ENCODE measurements at places on chromosomes 6 and 20. TPM values are rescaled to one million over a fixed set of nuclear protein-coding genes. Genes with fewer than 3 reads are reported as not detected.

The ASIP gene
- total RNA-seq: not detected

The NPEPL1 gene
- 36.9 TPM for total RNA-seq

The SLC22A2 gene
- not detected for total RNA-seq

The DNMT3B gene
- 5.8 TPM for total RNA-seq

GRCh38 chr6:129475477-129476247, 234.3 kb downstream of the ARHGAP18 start:
- no peak for DNase-seq

- no peak for DNase-seq
These were observed 39.4 kb downstream of the HNF4A start for GRCh38 chr20:44394702-44395460.

DNA sequence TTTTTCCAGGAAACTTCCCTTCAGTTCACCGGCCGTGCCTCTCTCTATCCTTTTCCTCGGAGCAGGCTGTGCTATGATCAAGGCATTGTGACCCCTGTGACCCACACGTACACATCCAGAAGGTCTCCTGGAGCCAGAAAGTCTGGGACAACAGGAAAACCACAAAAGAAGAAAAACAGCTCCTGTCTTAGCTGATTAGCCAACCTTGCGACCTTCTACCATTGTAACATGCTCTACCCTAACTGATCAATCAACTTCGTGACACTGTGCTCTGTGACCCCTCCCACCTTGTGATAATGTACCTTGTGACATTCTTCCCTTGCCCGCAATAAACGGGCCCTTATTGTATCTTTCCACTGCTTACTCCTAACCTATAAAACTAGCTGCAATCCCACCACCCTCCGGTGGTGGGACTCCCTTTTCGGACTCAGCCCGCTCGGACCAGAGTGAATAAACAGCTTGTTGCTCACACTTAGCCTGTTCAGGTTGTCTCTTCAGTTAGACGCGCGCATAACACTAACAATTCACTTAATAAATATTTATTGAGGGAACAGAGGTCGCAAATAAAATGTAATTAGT, 24.2 kb downstream of the ZNF311 start:
- DNase-seq: peak; percentile 64

- DNase-seq: no peak
These were observed 453.6 kb upstream of the FLRT3 start for GRCh38 chr20:14790771-14791620.

GRCh38 chr20:33291830-33292355, 8.9 kb downstream of the BPIFB1 start:
- DNase-seq: no peak

- no peak for DNase-seq
These were observed 4.9 kb downstream of the ARID1B start for GRCh38 chr6:156781861-156782631.

- DNase-seq: no peak
These were observed 962.5 kb downstream of the KIF16B start for GRCh38 chr20:15610787-15611186.

DNA sequence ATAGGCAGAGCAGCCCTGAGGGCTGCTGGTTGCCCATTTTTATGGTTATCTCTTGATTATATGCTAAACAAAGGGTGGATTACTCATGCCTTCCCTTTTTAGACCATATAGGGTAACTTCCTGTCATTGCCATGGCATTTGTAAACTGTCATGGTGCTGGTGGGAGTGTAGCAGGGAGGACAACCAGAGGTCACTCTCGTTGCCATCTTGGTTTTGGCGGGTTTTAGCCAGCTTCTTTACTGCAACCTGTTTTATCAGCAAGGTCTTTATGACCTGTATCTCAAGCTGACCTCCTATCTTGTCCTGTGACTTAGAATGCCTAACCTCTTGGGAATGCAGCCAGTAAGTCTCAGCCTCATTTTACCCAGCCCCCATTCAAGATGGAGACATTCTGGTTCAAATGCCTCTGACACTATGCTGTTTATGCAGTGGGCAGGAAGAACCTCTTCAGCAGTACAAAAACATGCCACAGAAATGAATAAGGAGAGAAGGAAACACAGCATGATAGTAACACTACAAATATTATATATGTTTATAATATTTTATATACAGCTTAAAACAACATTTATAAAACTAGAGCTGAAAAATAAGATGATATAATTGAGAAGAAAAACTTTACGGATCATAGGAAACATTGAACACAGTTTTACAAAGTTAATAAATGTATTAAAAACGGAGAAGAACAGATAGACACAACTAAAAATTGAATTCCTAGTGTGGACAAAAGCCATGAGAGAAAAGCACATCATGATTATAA, 58.9 kb upstream of the SAMD5 start:
- no peak for DNase-seq

DNA sequence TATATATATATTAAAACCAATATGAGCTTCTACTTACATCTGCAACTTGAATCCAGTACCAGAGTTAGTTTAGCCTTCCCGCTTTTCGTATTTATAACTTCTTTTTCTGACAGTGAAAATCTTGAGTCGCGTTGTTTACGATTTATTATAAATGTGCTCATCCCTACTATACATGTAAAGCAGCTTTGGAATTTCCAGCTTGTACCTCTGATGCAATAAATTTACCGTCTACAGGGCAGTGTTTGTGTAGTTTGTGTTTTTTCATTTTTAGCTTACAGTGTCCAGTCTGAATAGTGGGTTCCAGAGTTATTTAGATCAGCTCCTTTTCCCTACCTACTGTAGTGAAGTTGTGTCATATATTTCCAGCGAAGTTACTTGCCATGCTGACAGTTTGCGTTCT, 66.3 kb downstream of the TIAM2 start:
- no peak for DNase-seq

Measured in glomerular endothelial cell (primary cell).